AG09319 (cell line): ENCODE measurements at places on chromosomes 5 and 9.

DNA sequence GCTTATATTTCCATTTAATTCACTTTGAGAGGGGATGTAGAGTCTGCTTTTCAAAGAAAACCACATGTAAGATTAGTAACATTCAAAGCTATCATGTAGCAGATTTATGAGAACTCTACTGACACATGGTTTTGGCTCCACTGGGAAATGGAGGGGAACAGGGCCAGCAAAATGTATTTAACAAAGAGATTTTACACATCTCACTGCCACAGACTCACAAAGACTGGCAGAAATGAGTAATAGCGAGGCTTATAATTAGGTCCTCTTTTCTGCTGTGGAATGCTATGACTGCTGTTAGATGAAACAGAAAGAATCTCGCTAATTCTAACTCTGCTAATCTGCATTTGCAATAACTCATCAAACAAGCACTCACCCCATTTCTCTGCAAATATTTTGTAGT is 4.5 kb downstream of the DAP start:
- peak; percentile 36 for DNase-seq

DNA sequence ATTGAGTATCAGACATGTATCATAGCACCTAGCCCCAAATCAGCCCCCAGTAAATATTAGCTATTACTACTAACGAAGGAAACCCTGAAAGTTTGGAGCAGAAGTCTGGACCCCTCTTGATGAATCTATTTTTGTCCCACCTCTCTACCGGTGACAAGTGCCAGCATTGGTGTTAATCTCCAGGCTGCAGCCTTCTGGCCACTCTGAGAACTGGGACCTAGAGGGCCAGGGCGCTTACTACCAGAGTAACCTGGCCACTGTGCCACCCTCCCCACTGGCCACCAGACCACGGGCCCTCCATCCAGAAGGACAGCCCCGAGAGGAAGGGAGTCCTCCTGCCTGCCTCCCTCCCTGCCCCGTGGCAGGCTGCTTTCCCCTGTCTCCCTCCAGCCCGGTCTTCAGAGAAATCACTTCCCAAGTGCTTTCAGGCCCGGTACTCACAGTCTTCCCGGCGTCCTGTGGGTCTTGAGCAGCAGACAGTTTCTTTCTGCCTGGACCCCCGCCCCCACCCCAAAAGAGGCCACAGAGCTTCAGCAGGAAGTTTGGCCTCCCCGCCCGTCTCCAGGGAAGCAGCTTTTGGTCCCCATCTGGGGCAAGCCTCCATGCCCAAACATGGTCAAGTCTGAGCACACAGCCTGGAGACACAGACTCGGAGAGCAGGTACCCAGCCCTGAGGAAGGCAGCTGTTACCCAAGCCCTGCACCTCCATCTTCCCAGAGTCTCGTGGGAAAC is at the start of gene KCNMB1:
TSS of gene KCNMB1 (minus strand) at position 550 of the 732 bp plus-strand sequence. CDS start 3,920 bp downstream, outside the sequence.
- DNase-seq, result no peak

DNA sequence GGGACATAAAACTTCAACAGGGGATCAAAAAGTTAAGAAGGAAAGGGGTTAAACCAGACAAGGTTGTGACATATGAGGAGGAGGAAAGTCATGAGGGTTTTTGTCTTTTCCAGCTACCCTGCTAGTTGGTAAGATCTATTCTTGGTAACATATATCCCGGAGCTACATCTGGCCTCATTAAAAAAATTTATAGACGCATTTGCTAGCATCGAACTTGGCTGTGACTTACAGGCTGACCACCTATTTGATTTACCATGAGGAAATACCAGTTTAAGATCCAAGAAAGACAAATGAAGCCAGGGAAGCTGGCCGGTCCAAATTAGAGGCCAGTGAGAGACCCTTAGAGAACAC is 87.6 kb upstream of the NIPAL4 start:
- no peak for DNase-seq

GRCh38 chr5:158115468-158115867 is 256.5 kb upstream of the CLINT1 start:
- DNase-seq, result no peak

- no peak for DNase-seq
Observed at GRCh38 chr5:150500905-150501304, 7.0 kb upstream of the NDST1 start.
